ENCODE measurements at places on chromosomes 7 and 10.

DNA sequence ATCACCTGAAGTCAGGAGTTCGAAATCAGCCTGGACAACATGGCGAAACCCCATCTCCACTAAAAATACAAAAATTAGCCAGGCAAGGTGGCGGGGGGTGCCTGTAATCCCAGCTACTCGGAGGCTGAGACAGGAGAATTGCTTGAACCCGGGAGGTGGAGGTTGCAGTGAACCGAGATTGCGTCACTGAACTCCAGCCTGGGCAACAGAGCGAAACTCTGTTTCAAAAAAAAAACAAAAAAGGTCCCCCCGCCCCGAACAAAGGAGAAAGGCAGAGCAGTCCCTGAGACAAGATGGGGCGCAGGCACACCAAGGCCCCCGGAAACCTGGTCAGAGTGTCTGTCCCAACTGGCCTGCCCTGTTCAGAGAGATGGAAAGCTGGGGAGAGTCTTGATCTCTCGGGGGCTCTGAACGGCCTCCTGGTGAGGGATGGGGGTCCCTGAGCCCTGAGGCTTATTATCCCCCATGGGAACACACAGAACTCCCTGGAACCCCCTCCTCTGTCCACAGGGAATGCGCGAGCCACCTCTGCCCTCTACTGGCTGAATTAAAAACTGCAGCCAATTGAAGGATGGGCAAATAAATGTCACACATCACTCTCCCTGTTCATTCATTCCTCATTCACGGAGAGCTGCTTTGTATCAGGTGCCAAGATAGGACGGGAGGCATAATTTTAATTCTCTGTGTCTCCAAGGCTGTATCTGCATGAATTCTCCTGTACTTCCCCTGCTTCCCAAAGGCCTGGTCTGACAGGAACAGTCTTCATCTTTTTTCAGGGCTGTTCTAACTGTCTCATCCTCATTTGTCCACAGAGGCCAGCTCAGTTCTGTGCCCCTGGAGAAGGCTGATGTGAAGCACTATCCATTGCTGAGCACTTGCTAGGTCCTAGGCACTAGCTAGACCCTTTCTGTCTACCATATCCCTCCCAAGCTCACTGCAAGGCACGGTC is 28.9 kb downstream of the MAT1A start:
- peak; percentile 22 for DNase-seq

DNA sequence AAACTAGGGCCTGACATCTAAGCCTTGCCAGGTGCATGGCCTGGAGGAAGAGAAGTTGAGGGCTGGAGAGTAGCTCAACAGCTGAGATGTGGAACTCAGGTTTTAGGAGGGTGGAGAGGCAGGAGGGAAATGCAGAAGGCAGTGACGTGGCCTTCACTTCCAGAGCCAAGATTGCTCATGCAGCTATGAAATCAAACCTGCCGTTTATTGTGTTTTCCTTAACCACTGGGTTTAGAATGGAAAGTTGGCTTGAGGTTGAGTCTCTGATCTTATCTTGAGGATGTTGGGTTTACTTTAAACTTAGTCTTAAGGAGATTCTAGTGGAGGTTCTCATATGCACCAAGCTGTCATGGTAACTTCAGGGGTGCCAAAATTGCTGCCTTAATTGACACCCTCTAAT is 178.6 kb downstream of the SORCS3 start:
- no peak for DNase-seq

- no peak for DNase-seq
Observed at GRCh38 chr10:88471899-88472298, 111.2 kb downstream of the RNLS start.

GRCh38 chr10:50674469-50675254 is 50.9 kb upstream of the SGMS1 start:
- no peak for DNase-seq

DNA sequence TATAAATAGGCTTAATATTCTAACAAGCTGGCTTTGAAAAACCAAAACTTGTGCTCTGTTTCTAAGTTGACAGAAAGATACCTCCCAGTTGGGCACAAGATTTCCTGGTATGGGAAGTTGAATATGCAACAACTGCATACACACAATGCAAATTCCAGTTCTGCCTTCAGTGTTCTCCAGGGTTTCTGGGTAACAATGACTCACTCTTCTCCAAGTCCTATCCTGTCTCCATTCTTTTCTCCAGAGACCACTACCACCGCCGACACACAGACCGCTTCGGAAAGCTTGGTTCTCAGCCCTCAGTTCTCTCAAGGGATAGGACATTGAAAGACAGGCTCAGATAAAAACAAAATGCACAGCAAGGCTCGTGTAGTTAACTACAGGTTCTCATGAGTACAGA is 12.2 kb downstream of the PDE1C start:
- no peak for DNase-seq

DNA sequence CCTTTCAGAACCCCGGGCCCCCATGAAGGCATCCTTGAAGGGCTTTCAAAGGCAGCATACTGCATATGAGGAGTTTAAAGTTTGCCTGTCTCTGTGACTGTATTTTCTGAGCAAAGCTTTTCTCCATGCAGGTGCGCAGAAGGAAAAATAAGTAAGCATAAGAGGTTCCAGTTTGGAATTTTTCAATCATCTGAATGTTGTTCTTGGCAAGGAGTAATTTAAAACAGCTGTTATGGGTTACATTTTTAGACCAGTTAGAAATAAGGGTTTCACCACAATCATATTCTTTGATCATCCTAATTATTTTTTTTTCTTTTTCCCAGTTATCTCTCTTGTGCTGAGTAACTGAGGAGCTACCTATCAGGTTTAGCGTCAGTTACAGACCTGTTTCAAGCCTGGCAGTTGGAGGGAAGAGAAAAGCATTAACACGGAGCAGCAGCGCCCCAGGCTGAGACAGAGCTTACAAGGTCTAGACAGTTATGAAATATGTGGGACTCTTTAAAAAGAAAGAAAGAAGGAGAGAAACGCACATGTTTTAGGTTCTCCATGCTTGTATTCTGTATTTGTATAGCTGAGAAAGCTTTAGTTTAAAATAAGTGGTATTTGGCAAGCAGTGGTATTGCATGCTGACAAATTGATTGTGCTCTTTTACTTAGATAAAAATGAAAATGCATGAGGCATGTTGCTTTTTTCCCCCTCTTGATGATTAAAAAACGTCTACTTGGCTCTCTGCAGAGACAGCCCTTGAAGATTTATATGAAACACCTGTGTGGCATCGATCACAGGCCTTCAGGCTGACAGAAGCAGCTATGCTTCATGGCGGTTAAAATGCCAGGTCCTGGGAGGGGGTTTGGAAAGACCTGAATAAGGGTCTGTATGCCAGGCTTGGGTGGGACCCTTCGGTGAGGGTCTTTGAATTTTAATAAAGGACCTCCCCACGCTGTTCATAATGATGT is 157.6 kb downstream of the GRK5 start:
- DNase-seq, result peak; percentile 29

DNA sequence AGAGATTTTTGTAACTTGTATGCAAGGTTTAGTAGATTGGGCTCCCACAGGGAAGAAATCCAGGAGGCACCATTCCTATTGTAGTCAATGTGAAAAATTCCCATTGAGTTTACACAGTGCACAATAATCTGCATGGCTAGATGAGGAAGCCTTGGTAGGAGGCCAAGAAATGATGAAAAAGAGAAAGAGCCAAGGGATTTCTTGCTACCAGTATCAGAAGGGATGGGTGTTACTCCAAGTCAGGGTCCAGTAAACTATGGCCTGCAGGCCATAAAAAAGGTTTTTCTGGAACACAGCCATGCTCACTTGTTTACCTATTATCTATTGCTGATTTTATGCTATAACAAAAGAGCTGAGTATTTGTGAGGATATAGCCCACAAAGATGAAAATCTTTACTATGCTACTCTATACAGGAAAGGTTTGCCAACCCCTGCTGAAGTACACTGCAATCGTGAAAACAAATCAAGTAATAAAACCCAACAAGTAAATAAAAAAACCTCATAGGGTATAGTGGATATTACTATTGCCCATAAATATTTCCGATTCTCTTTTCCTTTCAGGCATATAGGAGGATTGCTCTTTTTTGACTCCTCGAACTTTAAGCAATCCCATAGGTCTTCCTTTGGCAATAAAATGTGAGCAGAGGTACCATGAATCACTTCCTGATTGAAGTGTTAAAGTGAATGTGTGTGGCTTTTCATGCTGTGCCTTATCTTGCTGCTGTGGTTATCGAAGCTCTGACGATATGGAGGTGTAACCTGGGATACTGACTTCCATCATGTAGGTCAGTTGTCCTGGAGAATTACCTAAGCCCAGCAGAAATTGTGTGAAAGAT is 256.3 kb upstream of the MAGI2 start:
- DNase-seq, result peak; percentile 13

DNA sequence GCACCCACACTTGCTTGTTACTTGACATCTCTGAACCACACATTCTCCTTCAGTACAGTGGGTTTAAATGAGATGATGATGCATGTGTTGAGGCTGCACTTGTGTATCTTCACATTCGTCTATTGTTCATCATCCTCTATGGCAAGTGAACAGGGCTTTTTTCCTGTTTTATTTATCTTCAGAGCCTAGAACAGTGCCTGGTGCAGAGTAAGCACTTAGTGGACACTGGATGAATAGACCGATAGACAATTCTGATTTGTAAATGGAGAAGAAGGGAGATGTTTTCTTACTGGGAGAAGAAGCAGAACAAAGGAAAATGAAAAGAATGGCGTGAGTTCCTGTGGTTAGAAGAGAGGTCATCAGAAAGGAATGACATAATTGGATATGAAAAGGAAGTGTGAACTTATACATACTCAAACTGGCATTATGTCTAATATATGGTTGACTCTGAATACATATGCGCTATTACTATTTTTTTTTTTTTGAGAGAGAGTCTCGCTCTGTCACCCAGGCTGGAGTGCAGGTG is 99.7 kb downstream of the AVL9 start:
- DNase-seq, result peak; percentile 35

DNA sequence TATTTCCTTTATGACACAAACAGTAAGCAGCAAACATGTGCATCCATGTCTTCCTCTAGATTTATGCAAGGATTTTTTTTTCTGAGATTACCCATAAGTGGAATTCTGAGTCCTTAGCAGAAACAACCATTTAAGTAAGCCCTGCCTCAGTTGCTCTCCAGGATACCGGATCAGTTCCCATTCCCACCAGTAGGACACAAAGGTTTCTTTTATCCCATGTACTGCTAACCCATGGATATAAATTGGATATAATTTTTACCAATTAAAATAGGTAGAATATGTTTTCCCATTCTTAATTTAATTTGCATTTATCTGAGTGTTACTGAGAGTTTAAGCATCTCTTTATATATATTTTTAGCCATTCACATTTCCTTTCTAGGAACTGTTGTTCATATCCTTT is 280.9 kb downstream of the FGFR2 start:
- no peak for DNase-seq

GRCh38 chr10:4848356-4849041 is 22.5 kb downstream of the AKR1E2 start:
- no peak for DNase-seq

- no peak for DNase-seq
Observed at GRCh38 chr7:141071260-141071854, 2.5 kb upstream of the TMEM178B start.

DNA sequence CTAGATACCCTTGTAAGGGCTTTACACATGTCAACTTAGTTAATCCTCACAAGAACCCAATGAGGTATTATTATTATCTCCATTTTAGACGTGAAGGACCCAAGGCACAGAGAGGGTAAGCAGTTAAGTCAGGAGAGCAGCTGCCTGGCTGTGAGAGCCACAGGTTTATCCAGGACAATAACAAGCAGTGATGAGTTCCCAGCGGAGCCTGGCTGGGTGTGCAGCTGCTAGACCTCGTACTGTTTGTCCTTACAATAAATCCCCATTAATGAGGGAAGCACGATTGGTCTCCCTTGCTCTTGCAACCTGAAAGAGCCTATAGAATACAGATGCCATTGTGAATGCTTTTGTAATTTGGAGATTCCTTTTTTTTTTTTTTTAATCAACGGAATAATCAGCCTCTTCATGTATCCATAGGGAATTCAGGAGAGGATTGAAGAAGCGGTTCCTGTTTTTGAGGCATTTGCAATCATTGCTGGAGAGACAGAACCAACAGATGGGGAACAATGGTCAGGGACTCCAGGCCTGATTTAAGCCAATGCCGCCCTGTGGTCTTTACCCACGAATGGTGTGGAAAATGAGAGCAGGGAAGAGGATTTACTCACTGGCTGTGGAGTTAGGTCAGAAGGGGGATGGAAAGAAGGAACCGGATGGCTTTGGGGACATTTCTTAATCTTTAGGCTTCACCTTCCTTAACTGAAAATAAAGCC is 12.3 kb upstream of the ASB4 start:
- no peak for DNase-seq

GRCh38 chr7:4682621-4683042 is 537 bp downstream of the FOXK1 start:
- DNase-seq, result peak; percentile 29

- no peak for DNase-seq
Observed at GRCh38 chr7:28435732-28436378, 23.5 kb downstream of the CREB5 start.

DNA sequence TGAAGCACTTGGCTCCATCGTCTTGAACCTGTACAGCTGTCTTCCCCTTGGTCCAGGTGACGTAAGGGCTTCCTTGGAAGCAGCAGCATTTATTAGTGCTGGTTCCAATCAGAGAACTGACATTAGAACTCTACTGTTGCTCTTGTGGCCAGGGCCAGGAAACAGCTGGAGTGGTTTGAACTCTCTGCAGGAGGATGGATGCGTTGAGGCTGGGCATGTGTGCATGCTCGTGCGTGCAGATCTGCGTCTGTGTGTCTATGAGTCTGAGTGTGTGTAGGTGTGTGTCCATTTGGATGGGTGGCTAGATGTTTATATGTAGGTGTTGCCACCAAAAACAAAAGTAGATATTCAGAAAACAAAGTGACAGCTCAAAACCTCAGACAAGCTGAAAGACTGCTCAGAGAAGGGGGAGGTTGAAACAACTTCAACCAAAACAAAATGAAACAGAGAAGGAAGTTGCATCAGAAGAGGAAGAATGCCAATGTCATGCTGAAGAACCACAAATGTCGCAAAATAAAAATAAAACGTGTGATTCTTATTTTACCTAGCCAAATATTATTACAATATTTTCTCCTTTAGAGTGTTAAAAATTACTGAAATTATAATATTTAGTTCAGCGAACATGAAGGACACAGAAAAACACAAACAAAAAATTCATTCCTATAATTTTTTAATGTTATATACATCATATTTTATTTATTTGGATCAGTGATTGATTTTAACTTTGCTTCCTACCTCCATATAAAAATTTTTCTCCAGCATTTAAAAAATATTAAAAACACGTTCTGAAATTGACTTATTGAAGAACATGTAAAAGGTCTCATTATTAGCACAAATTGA is 96.1 kb upstream of the MKLN1 start:
- peak; percentile 70 for DNase-seq

DNA sequence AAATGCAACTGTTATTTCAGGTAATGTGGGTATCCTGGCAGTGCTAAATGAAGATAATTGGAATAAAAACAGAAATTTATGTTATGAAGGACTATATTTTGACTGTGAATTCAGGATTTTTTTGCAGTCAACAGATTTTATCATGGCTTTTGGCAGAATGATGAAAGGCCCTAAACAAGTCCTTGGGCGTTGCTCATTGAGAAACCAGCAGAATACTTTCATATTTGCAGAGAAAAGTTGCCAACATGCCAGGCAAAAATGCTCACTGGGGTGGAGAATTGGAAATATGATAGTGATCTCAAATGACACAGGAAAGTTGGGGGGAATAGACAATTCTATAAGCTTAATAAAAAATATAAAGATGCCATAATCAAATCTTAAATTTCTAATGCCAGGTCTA is 121.1 kb downstream of the GPR85 start:
- no peak for DNase-seq

- no peak for DNase-seq
Observed at GRCh38 chr7:16558761-16559302, 32.2 kb downstream of the LRRC72 start.

- peak; percentile 72 for DNase-seq
Observed at GRCh38 chr7:121107923-121108498, 119.5 kb downstream of the CPED1 start.

Data from fibroblast of skin of right quadriceps (primary cell).